ENCODE measurements at places on chromosomes 12 and 14. TPM values are rescaled to one million over a fixed set of nuclear protein-coding genes. Genes with fewer than 3 reads are reported as not detected.
A peak's percentile ranks its signal among the peaks of the same experiment; 100 is the strongest.

GRCh38 chr12:7019043-7019569 is 830 bp upstream of the LPCAT3 start:
- peaks cover 9% of the 10 kb centered on the region for H3K4me1 ChIP-seq
- peak overlapping the region; percentile 49 for H3K27ac ChIP-seq
- peak overlapping the region; percentile 89 for H3K4me3 ChIP-seq
- H3K36me3 ChIP-seq, result no peaks in the 10 kb centered on the region
- no peaks in the 10 kb centered on the region for H3K27me3 ChIP-seq

DNA sequence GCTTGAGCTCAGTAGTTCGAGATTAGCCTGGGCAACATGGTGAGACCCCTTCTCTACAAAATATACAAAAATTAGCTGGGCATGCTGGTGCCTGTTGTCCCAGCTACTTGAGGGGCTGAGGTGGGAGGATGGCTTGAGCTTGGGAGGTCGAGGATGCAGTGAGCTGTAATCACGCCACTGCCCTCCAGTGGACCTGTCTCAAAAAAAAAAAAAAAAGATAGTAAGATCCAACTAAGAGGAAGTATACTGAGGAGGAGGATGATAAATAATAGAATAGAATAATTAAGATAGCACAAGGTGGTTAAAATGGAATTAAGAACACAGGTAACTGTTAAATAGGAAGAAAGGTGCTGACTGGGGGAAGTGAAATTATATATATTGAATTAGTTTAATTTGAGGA is 37.0 kb upstream of the BAZ1A start:
- no peak overlapping the region for H3K4me3 ChIP-seq
- peaks cover 9% of the 10 kb centered on the region for H3K4me1 ChIP-seq
- no peaks in the 10 kb centered on the region for H3K27me3 ChIP-seq
- no peak overlapping the region for H3K27ac ChIP-seq
- H3K36me3 ChIP-seq, result no peaks in the 10 kb centered on the region

CHST11 gene
- total RNA-seq, result 37.0 TPM

DNA sequence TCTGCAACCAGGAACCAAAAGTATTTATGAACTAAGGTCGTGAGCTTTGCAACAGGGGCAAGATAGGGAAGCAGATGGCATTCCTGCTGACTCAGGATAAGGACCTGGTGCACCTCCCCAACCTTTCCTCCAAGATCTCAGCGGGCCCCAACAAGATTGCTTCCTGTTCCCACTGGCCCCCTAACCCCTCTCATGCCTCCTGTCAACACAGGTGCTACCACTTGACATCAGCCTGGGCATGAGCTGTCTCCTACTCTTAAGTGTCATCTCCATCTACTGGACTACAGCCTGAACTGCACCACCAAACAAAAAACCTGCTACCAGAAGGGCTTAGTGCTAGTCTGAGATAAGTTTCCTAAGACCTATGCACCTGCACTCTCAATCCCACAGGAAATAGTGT is 32.7 kb downstream of the MED6 start:
- no peak overlapping the region for H3K4me3 ChIP-seq
- no peaks in the 10 kb centered on the region for H3K4me1 ChIP-seq
- no peaks in the 10 kb centered on the region for H3K27me3 ChIP-seq
- no peak overlapping the region for H3K27ac ChIP-seq
- DNase-seq, result peak; percentile 26
- H3K36me3 ChIP-seq, result peaks cover 18% of the 10 kb centered on the region

DNA sequence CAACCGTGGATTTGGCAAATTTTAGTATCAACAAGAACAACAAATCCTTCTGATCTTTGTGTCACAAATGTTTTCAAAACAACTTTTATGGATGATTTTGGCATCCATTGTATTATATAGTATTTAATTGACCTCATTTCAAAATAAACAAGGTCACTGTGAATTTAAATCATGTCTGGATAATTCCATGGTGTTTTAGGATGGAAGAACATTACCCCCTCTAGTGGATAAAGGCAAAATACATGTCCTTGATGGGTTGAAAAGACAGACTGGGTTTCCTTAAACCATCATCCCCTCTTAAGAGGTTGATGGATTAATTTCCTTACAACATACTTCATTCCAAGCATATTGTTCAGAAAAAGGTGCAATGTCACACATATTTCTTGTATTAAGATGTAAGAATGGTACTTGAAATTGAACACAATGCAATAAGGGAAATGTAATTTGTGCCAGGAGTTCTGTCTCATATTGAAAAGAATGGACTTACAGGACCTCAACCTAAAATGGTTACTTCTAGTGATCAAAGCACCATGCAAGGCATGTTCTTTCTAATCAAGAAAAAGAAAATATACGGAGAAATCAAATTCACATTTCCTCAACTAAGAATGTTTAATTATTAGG is 352.0 kb downstream of the BCAT1 start:
- no peaks in the 10 kb centered on the region for H3K36me3 ChIP-seq
- no peaks in the 10 kb centered on the region for H3K4me1 ChIP-seq
- H3K27me3 ChIP-seq, result no peaks in the 10 kb centered on the region
- H3K27ac ChIP-seq, result no peak overlapping the region
- H3K4me3 ChIP-seq, result no peak overlapping the region

DNA sequence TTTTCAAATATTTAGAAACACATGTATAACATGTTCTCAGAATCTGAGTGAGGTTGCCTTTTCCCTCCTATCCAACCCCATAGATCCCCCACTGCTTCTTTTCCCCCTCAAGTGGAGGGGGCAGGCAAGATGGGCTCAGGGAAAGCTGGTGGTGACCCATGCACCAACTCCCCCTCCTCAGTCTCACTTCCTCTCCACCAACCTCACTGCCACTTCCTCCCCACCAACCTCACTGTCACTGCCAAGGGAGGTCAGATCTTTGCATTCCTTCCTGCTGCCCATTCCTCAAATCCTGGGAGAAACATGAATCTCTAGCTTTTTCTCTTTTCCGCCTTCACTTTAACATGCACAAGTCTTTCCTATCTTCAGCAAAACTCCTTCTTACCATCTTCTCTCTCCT is 48.7 kb downstream of the SPTB start:
- no peak overlapping the region for H3K27ac ChIP-seq
- H3K4me3 ChIP-seq, result no peak overlapping the region
- DNase-seq, result no peak
